ENCODE measurements at places on chromosomes 16 and 17.
A peak's percentile ranks its signal among the peaks of the same experiment; 100 is the strongest.

- DNase-seq: no peak
Observed at GRCh38 chr17:57678393-57678792, 66.7 kb downstream of the CCDC182 start.

GRCh38 chr17:45828582-45829133, 16.0 kb upstream of the SPPL2C start:
- DNase-seq: no peak

DNA sequence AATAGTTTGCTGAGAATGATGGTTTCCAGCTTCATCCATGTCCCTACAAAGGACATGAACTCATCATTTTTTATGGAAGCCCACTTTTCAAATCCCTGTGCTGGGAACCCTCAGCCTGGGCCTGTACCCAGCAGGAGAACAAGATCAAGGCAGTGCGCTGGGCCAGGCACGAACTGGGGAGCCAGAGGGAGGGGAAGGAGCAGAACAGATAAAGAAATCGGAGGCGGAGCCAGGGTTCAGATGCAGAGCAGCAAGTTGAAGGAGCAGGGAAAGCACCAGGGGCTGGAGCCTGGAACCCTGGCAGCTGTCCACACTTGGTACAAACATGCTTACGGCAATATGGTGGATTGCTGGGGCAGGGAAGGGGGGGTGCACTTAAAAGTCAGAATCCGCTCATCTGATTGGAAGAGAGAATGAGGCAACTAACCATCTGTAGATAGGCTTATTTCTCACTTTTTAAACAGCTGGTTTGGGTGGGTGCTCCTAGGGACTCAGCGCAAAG, 107.5 kb downstream of the NOG start:
- no peak for DNase-seq

DNA sequence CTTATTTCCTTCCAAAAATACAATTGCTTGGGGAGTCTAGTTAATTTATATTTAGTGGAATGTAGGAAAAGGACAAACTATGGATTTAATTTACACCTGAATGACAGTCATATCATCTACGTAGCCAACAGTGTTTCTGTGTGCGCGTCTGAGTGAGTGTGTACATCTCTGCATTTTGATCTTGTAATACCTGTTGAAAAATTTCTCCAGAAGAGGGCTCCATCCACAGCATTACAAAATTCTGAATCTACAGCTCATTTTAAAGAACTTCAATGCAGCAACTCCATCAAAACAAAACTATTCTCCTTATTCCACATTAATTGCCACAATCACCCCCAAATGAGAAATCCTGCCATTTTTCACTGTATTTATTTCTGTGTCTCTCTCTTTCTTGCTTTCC, 3.9 kb downstream of the CDH13 start:
- peak; percentile 33 for DNase-seq

DNA sequence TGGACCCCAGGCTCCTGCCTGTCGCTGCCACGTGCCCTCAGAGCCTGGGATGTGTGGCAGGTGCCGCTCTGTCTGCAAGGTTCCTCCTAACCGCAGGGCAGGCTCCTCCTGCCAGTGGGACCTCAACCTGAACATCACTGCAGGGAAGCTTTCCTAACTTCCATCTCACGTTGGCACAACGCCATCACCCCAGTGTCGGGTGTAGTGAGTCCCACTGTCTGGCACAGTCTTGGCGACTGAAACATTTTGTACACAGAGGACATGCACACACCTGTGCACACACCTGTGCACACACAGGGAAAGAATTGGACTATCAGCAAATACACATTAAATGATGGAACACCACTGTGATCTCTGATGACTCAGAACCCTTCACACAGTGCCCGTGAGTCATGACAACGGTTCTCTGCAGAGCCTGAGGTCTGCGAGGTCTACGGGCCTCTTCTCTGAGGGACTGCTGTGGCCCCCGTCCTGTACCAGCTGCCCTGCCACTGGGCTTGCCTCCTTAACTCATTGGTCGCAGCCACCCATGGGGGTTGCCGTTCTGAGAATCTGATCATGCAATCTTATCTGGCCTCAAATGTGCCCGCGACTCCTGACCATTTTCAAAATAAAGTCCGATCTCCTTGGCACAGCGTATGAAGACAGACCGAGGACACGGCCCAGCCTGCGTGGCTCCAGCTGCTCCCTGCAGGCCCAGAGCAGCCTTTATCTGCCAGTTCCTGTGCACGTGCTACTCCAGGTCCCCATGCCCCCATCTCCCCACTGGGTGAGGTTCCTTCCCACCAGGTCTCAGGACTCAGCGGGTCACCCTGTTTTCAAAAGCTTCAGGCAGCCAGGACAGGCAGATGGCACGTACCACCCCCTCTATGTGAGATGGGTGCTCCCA, 7.6 kb downstream of the CCDC57 start:
- DNase-seq: no peak

- no peak for DNase-seq
Observed at GRCh38 chr16:31080035-31080629, 5.9 kb downstream of the ZNF646 start.

GRCh38 chr17:57125866-57126265, 40.8 kb downstream of the AKAP1 start:
- no peak for DNase-seq

All from hippocampal formation (tissue), 2 donors.